ENCODE measurements at places on chromosomes 4 and X.
A peak's percentile ranks its signal among the peaks of the same experiment; 100 is the strongest.

DNA sequence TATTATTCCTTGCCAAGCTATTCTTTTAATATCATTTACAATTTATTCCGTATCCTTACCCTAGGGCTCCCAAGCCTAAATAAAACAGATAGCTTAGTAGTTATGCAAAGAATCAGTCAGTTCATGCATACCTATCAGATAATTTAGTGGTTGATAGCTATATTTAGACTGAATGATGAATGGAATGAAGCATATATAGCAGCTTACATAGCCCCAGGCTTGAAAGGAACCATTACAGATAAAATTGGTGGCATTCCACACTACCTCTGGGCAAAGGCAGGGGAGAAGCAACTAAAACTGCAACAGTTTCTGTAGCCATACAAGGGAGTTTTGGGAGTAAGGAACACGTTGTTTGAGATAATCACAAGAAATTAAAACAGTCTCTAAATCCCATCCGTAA, 2.7 kb downstream of the ACE2 start:
- no peak for DNase-seq

DNA sequence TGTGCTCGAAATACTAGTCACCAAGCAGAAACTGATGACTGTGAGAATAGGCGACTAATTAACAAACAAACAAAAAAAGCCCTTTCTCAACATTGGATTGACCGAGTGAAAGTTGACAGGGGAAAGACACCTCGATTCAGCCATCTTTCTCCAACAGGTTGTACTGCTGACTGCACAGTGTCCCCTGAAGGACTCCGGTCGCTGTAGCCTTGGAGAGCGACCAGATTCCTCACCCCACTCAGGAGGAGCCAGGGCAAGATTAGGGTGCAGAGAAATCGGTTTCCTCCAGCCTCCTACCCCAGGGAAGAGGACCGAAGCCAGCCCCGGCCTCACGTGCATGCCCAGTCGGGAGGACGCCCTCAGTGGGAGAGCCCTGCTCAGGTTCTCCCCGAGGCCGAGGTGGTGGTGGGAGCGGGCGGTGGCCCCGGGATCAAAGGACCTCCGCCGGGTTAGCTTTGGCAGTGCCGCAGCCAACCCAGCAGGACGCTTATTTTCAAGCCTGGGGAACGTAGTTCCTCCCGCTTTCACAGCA, 1.1 kb upstream of the RAP1GDS1 start:
- peak; percentile 1 for DNase-seq

DNA sequence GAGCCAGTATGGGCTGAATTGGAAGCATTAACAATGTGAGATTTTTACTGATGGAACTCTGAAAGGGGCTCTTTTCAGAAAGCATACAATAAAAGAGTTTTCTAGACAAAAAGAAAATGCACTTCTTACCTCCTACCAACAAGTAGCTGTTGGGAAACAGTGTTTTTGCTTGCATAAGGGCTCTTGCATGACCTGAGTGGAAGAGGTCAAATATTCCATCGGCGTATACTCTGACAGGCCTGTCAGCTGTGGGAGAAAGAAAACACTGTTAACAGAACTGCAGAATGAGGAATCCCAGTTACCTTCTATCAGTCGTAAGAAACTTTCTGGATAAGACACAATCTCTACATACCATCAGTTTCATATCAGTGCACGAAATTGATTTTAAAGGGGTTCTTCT, 39.5 kb downstream of the PCYT1B start:
- DNase-seq: no peak

DNA sequence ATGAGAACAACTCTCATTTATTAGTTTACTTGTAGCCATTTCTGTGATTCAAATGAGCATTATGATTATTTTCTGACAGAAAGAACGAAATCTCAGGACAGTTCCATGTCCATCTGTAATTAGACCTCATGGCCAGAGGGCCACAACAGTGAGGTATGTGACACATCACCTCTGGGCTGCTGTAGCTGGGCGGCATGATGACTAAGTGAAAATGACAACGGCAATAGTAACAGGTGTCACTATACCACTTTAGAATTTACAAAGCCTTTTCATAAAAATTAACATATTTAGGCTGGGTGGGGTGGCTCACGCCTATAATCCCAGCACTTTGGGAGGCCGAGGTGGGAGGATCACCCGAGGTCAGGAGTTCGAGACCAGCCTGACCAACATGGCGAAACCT, 252.6 kb downstream of the CBR4 start:
- no peak for DNase-seq

DNA sequence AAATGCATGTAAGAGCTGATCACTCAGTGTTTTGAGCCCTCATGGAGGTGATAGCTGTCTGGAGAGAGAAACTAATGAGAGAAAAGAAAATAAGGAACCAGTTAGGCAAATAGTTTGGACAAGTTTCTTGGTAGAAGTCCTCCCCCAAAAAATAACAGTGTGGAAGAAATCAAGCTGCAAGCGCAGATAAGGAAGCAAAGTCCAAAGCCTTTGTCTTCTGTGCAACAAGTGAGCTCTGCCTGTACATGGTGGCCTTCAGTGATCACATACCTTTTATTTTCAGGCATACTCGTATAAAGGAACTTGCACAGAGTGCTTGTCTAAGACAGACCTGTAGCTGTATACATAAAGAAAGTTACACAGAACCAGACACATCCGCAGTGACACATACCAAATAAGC, 2.5 kb upstream of the UGT2A3 start:
- no peak for DNase-seq

DNA sequence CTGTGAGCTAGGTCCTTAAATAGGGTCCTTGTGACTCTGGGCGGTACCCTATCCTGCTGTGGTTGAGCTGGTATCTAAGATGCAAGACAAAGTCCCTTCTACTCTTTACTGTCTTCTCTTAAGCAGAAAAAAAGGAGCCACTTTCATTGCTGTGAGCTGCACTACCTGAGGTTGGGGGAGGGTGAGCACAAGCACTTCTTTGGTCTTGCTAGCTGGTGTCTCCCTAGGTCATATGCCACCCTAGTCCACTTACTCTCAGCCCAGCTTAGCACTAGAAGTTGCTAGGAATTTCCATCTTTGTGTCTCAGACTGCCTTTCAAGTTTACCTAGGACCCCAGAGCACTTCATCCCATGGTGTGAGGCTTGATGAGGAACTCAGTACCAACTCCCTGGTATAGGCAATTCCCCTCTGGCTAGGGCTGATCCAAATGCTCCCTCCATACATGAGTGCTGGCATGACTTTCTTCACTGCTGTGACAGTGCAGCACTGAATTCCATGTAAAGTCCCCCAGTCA, 343.6 kb upstream of the CT83 start:
- no peak for DNase-seq

DNA sequence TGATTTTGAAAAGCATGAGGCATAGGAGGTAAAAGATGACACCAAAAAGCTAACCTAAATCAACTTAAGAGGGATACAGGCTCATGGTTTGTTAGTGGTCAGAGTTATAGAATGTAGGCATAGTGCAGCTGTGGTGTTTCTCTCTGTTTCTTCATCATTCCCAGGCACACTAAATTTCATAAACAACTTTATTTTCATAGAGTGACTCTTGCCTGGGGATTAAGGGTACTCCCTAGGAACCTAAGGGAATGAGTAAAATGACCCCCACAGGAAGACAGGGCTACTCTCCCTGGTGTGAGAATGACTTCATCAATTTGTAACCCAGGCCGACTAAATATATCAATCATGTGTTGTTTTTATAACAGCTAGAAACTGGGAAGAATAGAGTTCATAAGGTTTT, 11.1 kb downstream of the FABP2 start:
- no peak for DNase-seq

- no peak for DNase-seq
These were observed 415.2 kb upstream of the NR3C2 start for GRCh38 chr4:148857239-148857972.

GRCh38 chrX:77776659-77777058, 9.4 kb downstream of the ATRX start:
- DNase-seq: no peak

GRCh38 chrX:46913667-46914066, 1.4 kb downstream of the JADE3 start:
- DNase-seq: no peak

DNA sequence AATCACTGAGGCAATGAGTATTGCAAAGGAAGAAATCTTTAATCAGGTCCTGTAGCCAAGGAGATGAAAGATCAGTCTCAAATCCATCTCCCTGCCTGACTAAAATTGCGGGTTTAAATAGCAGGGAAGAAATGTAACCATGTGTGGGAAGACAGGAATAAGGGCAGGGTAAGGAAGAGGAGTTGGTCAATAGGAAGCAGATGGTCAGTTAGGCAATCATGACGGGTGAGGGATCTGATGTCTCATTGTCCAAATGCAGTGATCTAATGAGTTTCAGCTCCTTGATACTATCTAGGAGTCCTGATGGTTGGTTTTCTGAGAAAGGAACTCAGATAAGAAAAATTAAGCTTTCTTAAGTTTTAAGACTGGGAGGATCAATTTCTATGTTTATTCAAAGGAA, 200.8 kb downstream of the SPATA18 start:
- DNase-seq: no peak

DNA sequence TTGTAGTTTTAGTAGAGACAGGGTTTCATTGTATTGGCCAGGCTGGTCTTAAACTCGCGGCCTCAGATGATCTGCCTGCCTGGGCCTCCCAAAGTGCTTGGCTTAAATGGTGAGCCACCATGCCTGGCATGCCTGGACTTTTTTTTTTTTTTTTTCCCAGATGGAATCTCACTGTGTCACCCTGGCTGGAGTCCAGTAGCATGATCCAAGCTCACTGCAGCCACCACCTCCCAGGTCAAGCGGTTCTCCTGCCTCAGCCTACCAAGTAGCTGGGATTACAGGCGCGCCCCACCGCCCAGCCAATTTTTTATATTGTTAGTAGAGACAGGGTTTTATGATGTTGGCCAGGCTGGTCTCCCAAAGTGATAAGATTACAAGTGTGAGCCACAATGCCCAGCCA, 8.4 kb downstream of the UBE2K start:
- DNase-seq: no peak

DNA sequence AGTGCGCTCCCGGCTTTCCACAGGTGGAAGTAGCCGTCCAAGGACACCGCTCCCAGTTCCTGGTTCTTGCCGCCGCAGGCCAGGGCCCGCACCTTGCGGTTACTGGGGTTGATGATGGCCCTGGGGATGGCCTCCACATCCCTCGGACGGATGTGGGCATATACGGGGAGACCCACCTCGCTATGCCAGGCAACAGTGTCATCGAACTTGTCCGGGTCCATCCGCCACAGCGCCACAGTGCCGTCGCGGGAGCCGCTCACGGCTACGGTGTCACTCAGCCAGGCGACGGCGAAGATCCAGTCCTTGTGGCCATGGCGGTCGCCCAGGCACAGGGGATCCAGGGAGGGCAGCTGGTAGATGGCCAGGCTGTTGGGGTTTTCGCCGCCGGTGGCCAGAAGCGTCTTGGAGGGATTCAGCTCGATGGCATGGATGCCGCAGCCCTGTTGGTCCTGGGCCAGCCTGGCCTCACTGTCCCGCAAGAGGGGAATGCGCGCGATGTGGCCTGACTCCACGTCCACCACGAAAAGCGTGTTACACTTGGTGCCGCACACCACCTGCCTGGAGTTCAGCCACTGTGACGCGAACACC, 795 bp downstream of the DCAF12L1 start:
- DNase-seq: no peak
